Urothelium cell line (cell line): ENCODE measurements at places on chromosomes 12 and 14.
A peak's percentile ranks its signal among the peaks of the same experiment; 100 is the strongest.

DNA sequence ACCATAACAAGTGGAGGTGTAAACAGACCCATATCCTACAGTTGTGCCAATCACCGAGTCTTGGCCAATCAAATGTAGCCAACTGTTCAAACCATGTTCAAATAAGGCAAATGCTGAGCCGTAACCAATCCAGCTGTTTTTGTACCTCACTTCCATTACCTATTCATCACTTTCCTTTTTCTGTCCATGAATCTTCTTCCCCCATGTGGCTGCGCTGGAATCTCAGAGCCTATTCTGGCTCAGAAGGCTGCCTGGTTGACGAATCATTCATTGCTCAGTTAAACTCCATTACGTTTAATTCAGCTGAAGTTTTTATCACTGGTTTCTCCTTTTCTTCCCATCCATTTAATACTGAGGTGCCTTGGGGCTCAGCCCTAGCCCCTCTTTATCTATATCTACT lies 71.1 kb downstream of the TBC1D30 start:
- no peak for DNase-seq

- DNase-seq, result no peak
Observed at GRCh38 chr14:59346796-59347510, 118.2 kb downstream of the GPR135 start.

DNA sequence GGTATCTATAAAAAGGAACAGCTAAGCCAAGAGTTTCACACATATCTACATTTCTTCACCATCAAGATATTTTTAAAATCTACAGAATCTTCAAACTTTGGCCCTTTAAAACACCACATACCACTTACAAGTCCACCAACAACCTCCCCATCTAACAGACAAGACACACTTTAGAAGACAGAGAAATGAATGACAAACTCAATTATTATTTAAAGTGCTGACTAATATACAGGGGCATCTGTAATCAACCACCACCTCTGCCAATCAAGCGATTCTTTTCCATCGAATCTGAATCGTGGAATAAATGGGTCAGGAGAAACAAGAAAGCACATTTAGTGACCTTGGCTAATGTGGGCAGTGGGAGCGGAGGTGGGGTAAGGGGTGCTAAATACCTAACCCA lies 7.7 kb downstream of the SETD3 start:
- no peak for DNase-seq

DNA sequence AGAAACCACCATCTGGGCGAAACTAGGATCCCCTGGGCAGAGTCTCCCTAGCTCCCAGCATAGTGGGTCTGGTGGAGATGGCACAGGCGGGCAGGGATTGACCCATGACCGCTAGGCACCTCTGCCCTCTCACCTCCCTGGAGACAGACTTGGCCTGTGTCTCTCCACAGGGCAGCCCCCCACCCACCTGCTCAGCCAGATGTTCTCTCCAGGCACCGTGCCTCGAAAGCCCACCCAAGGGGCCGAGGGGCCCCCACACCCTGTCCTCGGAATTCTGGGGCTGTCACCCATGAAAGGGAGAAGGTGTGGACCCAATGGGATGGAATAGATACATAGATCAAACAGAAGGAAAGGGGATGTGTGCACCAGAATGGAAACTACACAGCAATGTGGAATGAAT lies 229.1 kb upstream of the RTL1 start:
- DNase-seq, result no peak

DNA sequence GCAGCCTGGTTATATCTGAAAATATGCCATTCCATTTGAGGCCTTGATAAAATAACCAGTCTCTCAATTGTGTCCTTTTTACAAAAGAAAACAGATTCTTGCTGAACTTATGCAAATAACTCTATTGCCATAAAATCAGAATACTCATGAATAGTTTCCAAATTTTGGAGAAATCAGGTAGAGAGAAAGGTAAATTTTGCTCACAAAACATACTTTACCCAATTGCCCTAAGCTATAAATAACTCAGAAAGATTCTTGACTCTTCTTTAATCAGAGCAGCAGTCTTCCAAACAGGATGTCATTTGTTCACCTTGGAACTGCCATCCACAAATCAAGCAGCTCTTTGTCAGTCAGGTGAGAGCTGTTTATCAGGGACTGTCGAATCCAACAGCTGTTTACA lies 12.6 kb downstream of the ZNF26 start:
- no peak for DNase-seq

GRCh38 chr14:59868021-59868420 lies 2.6 kb downstream of the RTN1 start:
- no peak for DNase-seq

DNA sequence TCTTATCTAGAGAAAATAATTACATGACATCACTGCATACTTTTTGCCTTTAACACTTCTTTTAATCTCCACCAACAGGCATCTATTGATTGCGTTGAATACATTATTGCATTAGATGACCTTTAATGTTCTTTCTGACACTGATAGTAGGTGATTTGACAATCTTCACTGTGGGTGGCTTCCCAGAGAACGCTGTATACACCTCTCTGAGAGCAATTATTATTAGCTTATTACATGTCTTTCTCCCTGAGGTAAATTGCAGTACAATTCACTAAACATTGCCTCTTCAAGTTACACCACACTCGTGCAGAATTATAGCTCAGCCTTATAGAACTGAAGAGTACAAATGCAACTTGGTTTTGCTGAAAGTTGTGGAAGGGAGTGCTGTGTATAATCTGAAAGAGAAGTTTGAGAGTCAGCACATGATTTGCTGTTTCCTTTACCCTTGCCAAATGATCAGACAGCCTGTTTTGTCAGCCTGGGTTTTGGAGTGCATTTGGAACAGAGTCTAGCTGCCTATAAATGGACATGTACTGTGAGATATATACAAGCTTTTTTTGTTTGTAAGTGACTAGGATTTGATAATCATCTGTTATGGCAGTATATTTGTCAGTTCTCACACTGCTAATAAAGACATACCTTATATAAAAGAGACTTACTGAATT lies 369.2 kb downstream of the CCER1 start:
- DNase-seq, result no peak

GRCh38 chr14:61388173-61388975 lies 67.0 kb downstream of the PRKCH start:
- peak; percentile 67 for DNase-seq

DNA sequence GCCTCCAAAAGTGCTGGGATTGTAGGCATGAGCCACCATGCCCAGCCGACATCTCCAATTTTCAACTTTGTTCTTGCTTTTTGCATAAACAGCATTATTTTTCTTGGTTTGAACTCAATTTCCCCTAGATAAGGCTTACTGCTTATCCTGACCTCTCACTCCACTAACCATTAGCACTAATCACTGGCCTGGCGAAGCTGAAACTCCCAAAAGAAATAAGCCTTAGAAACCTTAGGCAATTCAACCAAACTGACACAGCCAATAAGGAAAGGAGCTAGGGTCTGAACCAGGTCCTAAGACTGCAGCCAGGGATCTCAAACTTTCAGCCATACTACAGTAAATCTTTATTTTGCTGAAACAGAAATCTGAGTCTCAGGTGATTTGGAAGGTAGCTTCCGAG lies 448.0 kb downstream of the RMST start:
- DNase-seq, result no peak

- DNase-seq, result no peak
Observed at GRCh38 chr12:82437744-82438143, 79.4 kb downstream of the METTL25 start.

DNA sequence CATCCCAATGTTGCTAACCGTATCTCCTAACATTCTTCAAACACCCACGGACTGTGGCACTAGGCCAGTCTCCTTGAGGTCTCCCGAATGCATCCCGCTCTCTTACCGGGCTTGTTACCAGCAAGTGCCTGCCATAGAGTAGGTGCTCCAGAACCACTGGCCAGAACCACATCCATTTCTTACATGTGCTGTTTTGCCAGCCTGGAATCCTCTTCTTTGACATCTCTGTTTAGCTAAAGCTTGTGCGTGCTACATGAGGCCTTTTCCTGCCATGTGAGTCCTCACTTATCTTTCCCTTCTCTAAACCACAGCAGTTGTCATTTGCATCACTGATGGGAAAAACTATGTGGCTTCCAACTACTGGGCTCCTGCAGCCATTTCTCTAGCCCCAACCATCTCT lies 397.4 kb downstream of the PCNX1 start:
- DNase-seq, result no peak

GRCh38 chr14:37150414-37150813 lies 22.0 kb downstream of the SLC25A21 start:
- DNase-seq, result peak; percentile 42

DNA sequence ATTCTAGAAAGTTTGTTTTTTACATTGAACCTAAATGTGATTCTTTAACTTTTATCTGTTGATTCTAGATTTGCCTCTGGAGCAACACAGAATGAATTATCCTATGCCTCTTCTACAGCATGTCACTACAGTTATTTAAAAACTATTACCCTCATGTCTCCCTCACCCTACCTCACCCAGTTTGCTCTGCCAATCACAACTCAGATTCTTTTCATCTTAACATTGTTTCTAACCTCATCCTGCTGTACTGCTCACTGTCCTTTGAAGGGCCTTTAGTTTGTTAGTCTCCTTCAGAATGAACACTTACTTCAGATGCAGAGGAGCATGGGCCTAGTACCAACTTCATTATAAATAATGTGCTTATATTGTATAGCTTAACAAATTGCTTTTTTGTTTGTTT lies 21.5 kb downstream of the YLPM1 start:
- no peak for DNase-seq

DNA sequence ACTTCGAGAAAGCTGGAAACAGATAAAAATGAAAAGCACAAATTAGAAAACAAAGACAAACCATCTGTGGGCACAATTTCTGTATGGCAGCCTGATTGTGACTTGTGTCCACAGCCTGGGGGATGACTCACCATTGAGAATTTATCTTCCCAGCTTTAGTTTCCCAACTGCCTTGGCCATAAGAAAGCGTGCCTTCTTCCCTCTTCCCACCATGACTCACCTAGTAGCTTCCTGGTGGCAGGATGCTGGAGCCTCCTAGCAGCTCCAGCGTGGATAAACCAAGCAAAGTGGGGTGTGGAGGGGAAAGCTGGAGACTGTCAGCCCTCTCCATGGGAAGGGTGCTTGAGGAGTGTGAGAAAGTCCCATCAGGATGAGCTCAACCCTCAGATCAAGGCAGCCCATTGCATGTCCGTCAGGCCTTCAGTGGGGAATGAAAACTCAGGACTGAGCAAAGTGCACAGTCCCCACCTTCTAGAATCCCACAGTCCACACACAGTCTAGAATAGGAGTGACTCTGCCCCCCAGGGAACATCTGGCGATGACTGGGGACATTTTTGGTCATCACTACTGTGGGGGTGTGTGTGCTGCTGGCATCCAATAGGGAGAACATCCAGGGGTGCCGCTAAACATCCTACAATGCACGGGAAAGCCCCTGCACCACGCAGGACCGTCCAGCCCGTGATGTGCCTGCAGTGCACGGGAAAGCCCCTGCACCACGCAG lies 22.4 kb upstream of the SERPINA6 start:
- peak; percentile 77 for DNase-seq

DNA sequence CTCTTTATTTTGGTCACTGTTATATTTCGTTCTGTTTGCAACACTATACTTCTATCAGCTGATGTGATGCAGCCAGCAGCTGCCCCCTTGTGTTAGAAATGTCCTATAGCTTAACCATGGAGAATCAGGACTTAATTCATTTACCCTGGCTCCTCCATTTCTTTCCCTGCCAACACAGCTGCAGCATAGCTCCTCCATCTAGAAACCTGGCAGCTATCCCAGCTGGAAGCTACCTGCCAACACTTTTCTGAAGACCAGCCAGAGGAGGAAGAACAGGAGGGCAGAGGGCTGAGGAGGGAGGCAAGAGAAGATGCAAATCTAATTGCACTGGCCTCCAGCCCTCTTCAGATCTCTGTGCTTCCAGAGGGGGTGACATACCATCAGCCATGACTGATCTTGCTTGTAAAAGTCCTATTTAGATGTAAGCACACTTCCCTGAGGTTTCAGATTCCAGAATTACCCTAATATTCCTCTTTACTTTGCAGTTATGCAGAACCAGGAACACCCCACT lies 156.8 kb upstream of the TMEM260 start:
- peak; percentile 85 for DNase-seq

DNA sequence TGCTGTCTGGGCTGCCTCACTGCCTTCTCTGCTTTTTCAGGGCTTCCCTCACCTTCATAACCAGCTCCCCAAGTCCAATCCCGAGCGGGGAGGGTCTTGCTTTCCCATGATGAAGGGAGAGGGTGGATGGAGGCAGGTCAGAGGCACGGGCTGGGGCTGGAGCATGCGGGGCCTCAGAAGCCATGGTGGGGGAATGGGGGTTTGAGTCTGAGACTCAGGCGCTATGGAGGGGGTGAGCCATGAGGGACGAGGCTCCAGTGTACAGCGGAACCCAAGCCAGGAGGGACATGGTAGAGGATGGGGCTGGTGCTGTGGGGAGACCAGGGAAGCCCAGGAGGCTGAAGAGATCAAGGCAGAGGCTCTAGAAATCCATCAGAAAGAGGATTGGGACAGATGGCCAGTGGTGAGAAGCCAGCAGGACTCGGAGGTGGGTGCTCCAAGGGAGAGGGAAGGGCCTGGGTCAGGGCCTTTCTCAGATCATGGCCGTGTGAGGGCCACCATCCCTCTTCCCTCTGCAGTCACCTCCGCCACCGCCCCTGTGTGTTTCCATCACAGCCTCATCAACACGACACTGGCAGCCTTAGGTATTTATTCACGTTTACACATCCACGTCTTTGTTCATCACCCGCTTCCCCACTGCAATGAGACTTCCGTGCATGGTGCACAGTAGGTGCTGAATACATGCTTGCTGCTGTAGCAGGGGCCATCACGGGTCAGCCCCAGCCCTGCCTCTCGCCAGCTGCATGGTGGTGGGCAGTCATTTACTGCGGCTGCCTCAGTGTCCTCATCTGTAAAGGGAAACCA lies 144.7 kb downstream of the ADGRD1 start:
- DNase-seq, result no peak

DNA sequence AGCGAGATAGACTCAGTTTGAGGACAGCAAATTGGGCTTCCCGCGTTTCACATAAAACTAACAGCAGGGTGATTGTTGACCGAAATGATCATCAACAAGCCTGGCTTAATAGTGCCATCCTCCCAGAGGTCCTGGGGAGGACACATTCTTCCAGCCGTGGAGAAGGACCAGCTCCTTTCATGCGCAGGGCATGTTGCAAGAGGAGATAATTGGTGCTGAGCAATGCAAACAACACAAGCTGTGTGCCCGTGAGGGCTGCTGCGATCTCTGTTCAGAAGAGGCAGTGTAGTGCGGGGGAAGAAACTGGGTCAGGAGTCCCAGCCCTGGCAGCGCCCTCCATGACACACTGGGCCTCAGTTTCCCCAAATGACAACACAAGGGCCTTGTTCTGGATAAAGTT lies 54.3 kb downstream of the CCDC85C start:
- DNase-seq, result no peak

- DNase-seq, result no peak
Observed at GRCh38 chr14:32524609-32525375, 195.7 kb downstream of the AKAP6 start.

- DNase-seq, result no peak
Observed at GRCh38 chr14:51206462-51206861, 33.6 kb upstream of the TMX1 start.

GRCh38 chr14:94921882-94922585 lies 152.1 kb upstream of the GSC start:
- no peak for DNase-seq

DNA sequence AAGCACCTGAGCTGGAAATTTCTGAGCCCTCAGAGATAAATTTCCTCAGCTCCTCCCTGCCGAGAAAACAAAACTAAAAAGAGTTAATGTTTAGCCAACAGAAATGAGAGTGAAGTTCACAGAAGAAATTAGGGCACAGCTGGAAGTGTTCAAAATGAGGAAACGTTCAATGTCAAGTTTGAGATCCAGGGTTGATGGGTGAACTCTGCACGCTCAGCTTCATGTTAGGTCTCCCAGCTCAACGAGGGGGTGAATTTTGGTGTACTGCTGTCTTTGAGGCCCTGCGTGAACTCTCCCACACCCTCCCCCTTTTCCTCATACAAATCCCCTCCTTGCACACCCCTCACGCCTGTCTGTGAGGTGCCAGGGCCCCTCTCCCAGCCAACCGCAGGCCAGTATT lies 13.3 kb upstream of the OAS3 start:
- no peak for DNase-seq
